Fibroblast of skin of left quadriceps (primary cell): ENCODE measurements at places on chromosomes 12 and 14.

DNA sequence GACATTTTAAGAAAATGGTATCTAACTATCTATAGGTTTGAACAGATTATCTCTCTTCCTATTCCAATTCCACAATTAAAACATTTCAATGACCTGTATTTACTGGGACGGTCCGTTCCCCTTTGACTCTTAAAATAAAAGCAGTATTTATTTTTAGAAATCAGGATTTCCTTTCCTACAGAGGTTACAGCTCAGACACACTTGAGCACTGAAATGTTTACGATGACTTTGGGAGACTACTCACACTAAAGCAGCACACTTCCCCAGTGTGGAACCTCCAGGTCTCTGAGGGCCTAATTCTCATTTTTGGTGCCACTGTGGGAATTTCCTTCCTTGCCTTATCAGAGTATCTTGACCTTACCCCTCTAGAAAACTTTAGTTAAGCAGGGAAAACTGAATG is 181.8 kb downstream of the PRKD1 start:
- DNase-seq: no peak

DNA sequence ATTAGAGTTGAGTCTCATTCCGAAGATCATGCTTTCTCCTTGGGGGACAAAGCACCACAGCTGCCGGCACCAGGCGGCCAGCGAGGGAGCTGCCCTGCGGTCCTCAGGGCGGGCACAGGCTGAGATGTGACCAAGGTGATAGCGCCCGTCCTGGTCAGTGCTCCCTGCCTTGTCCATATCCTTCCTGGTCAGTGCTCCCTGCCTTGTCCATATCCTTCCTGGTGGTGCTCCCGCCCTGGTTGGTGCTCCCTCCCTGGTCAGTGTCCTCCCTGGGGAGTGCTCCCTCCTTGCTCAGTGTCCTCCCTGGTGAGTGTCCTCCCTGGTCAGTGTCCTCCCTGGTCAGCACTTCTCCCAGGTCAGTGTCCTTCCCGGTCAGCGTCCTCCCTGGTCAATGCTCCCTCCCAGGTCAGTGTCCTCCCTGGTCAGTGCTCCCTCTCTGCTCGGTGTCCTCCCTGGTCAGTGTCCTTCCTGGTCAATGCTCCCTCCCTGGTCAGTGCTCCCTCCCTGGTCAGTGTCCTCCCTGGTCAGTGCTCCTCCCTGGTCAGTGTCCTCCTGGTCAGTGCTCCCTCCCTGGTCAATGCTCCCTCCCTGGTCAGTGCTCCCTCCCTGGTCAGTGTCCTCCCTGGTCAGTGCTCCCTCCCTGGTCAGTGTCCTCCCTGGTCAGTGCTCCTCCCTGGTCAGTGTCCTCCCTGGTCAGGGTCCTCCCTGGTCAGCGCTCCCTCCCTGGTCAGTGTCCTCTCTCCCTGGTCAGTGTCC is 92.2 kb downstream of the ADGRD1 start:
- no peak for DNase-seq

DNA sequence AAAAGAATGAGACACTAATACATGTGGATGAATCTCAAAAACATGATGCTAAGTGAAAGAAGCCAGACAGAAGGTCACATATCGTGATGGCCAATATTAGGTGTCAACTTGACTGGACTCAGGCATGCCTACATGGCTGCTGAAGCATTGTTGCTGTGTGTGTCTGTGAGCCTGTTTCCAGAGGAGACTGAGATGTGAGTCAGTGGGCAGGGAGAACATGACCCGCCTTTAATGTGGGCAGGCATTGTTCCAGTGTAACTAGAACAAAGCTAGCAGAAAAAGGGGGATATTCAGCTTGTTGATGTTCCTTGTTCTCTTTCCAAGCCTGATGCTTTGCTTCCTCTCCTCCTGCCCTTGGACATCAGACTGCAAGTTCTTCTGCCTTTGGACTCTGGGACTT is 47.6 kb downstream of the DCAF5 start:
- no peak for DNase-seq

DNA sequence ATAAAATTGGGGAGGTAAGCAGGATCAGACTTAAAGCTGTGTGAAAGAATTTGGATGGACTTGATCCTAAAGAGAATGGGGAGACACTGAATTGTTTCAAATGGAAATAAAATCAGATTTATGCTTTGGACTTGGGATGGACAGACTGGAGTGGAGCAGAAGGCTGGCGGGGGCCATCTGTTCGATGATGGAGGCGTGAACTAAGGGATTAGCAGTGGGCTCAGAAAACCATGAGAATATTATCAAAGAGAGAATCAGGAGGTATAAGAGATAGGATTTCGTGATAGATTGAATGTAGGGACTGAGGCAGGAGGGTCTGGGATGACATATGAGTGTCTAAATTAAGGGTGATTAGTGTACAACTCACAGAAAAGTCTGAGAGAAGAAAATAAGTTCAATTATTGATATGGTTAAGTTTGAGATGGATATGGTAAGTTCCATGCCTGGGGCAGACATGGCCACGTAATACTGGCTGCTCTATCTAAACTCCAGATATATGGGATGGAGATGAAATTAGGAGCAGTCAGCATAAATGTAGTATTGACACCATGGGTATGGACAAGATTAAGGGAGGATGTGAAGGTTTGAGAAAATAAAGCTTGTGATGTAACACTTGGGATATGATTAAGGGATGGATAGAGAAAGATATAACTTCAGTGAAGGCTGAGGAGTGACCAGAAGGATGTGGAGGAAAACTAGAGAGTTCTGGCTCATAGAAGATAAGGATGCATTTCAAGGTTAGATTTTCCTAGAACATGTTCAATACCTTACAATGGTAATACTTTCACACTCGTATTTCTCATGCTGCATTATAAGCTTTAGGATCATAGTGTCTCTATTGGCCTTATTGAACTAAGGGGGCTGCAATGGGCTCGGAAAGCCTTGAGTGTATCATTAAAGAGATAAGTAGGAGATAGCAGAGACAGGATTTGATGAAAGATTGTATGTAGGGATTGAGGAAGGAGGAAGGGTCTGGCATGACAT is 1.0 kb upstream of the TSSK4 start:
- DNase-seq: no peak

GRCh38 chr12:44017216-44017615 is 181.3 kb downstream of the TMEM117 start:
- no peak for DNase-seq

GRCh38 chr12:49562233-49562632 is 5.7 kb downstream of the MCRS1 start:
- no peak for DNase-seq

- no peak for DNase-seq
Observed at GRCh38 chr14:37968664-37969240, 239.0 kb upstream of the SSTR1 start.
